ENCODE measurements at places on chromosomes 4 and X.
A peak's percentile ranks its signal among the peaks of the same experiment; 100 is the strongest.

- DNase-seq: peak; percentile 73
Observed at GRCh38 chr4:119550857-119551532, 77.6 kb downstream of the PDE5A start.

DNA sequence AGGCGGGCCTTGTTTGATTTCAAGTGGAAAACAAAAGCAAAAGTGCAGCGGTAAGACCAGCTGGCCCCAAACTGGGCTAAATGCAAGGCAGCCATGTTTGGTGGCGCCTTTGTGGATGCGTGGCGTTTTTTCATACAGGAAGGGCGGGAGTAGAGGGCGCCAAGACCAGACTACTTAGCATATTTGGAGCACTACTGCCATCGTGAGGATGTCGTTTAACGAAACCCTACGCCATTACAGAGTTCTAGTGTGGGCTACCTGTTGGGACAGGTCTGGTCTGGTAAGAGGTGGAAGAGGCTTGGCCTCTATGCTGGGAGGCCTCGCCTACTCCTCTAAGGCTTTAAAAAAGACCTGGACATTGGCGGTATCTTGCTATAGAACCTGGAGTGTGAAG is 230.7 kb upstream of the STK26 start:
- peak; percentile 87 for DNase-seq

DNA sequence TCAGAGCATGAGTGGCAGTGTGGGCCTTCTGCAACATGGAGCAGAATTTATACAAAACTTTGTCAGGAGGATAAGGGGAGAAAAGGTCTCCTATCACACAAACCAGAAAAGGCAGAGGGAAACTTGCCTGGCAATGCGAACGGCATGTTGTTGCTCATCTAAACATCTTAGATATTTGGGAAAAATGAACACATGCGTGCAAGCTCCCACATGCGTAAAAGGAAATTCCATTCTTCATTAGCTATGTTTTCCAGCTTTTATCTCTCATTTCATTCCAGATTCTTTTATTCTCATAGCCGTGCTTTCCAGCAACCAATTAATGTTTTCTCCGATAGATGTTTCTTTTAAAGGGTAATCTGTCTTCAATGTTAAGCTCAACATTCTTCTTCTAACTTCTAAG is 31.3 kb upstream of the GBA3 start:
- DNase-seq: no peak

- DNase-seq: no peak
Observed at GRCh38 chr4:153799694-153800074, 10.8 kb upstream of the SFRP2 start.

GRCh38 chrX:121456315-121456714 is 408.9 kb downstream of the GLUD2 start:
- DNase-seq: no peak

DNA sequence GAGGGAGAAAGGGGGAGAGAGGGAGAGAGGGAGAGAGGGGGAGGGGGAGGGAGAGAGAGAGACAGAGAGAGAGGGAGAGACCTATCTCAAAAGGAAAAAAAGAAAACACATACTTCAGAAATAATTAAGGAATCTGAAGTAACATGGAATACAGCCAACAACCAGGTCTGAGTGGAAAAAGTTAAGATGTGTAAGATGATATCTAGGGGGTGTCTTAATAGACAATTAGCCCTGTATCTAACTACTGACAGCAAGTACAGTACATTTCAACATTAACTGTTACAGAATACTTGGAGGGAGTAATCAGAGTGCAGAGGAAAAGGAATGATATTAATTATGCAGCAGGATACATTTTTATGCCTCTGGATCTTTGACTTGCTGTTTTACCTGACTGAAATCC is 22.4 kb downstream of the NUP54 start:
- peak; percentile 41 for DNase-seq

DNA sequence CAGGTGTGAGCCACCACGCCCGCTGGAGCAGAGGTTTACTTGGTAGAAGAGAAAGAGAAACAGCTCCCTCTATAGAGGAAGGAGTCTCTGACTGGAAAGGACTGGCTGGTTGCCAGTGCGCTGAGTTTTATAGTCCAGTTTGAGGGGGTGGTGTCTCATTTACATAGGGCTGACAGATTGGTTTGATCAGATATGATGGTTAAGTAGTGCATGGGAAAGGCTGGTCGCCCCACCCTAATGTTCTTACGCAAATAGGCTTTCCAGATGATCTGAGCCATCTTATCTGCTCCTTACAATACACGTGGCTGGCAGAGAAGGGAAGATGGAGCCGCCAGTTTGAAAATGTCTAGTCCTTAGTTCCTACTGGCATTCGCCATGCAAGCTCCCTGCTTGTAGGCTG is 439.5 kb downstream of the NAF1 start:
- DNase-seq: no peak

- DNase-seq: no peak
Observed at GRCh38 chr4:146190456-146190855, 14.9 kb downstream of the LSM6 start.
